MM.1S (cell line): ENCODE measurements at places on chromosomes 7 and 10.

DNA sequence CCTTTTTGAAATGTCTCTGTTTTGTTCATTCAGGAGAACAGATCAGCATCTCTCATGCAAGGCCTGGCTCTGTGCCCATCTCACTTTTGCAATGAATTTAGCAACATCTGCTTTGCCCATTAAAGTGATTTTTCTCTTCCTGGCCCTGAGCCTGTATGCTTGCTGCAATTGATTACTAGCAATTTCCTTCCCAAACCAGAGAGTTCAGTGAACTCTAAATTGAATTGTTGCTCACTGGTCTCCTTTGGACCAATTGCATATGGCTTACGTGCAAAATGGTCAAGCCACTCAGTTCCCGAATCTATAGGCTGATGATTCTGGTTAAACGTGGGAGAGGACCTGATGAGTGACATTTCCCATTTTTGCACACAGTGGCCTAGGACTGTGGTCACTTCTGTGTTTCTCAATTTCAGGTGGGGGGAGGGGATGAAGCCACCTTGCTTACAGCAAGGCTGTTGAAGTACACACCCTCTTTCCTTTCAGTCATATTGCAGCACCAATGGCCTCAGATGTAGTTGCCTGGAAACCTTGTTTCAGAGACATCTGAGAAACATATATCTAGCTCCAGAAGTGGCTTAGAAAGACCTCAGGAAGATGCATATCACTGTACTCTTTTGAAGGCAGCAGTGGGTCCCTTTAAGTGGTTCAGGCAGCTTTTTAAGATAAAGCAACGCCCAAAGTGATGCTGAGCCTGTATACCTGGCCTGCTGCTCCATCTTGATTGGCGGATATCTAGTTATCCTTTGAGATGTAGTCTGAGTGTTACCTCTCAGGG is 201.4 kb downstream of the PTEN start:
- peak; percentile 71 for DNase-seq

GRCh38 chr7:2637505-2638223 is 5.9 kb downstream of the TTYH3 start:
- no peak for DNase-seq

DNA sequence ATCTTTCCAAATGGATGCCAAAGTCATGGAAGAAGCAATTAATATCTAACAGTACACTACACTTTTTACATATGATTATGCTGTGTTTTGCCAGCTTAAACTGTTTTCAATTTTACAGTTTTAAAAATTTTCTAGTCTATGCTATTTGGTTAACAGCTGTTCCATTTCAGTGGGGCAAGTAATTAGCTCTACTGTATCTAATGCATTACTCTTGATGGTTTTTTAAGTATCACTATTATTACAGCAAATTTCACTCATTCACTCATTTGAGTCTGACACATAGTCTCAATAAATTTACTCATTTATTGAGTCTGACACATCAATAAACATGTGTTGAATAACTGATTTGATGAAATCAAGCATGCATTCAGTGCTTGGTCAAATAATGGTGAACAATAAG is 155.8 kb downstream of the RNF133 start:
- DNase-seq: no peak

- no peak for DNase-seq
These were observed 5.2 kb upstream of the YAE1 start for GRCh38 chr7:39560997-39561396.

- no peak for DNase-seq
These were observed 297.1 kb downstream of the AHR start for GRCh38 chr7:17595546-17595945.

DNA sequence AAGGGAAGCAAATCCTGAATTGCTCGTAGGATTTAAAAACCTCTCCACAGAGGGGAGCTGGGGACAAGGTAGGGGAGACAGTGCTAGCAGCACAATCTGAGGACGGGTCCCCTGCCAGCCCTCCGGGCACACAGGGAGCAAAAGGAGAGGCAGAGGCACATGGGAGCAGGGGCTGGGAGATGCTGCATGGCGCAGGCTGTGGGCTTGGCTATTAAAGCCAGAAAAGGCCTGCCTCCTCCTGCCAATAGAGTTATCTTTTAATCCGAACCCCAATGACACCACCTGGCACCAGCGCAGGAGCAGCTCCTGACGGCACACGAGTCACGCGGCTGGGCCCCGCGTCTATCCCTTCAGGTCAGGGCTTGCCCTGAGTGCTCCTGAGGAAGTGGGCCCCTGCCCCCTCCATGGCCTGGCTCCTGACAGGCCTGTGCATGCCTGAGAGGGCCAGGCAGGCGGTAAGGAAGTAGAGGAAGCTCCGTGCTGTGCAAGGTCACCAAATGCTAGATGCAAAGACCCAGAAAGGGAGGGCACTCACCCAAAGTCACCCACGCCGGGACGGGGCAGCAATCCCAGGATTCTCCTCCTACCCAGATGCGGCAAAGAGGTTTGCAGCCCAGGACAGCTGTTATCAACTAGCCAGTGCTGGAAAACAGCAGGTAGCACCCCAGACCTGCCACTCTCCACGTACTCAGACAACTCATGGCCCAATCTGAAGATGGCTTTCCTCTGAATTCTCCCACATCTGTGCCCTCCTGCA is 28.1 kb downstream of the DLG5 start:
- DNase-seq: no peak

DNA sequence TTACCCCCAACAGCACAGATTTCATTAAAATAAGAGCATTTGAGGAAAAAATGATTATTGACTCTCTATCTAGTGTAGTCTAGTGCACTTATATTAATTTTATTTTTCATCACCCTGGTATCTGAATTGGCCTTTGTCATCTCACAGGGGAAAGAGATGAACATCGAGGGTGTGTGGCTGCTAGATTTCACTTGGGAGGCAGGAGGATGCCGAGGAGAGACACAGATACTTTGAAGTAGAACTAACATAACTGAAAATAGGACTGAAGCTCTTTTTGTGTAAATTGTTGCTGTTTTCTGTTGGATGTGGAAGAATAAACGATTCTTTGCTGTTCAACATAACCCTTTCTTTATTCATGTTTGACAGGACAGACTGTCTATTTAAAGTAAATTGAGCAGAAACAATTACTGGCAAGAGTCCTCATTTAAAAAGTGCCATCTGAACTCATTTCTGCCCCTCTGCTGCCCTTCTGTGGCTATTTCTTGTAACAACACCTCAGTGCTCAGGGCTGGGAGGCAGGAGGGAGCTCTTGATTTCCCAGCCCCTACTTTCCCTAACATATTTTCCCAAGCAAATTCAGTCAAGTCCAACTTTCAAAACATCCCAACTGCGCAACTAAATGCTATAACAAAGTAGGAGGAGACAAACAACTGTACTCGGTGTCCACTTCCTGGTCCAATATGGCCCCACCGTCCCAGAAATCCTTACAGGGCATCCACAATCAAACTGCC is 15.6 kb downstream of the LYZL1 start:
- DNase-seq: peak; percentile 50

- DNase-seq: no peak
These were observed 62.5 kb upstream of the INPP5A start for GRCh38 chr10:132475086-132475485.

DNA sequence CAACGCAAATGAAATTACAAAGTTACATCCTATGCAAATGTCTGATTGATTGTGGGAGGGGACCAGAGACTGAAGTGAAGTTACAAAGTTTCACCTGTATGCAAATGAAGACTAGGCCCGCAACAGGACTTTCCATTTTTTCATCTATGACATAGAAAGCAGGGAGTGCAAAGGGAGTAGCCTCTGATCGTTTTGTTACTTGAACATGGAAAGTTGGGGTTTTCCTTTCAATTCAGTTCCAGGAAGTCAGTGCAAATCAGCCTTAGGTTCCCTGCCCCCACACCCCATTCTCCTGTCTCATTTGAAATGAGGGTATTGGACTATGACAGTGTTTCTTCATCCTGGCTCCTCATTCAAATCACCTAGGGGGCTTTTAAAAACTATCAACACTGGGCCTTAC is 96.9 kb upstream of the HABP2 start:
- DNase-seq: no peak

GRCh38 chr7:153432063-153432462 is 620.1 kb upstream of the DPP6 start:
- no peak for DNase-seq

- DNase-seq: no peak
These were observed 16.6 kb upstream of the CAMK1D start for GRCh38 chr10:12332572-12333379.

GRCh38 chr7:14806891-14807290 is 95.7 kb downstream of the DGKB start:
- DNase-seq: no peak

- DNase-seq: no peak
These were observed 70.3 kb downstream of the NRCAM start for GRCh38 chr7:108385834-108386422.

DNA sequence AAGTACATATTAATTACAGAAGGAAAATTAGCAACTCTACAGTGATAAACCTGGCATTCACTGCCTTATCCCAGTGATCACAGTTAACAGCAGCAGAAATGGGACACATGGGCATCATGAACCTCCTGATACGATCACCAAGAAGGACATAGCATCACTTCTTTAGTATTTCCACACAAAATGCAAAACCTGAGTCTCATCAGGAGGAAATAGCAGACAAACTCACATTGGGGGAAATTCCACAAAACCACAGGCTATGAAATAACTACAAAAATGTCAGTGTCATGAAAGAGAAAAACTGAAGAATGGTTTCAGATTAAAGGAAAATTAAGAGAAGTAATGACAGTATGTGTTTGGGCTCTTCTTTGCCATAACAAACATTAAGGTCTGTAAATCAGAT is 12.0 kb upstream of the PURB start:
- no peak for DNase-seq

GRCh38 chr7:196283-196682 is 3.9 kb downstream of the FAM20C start:
- no peak for DNase-seq

DNA sequence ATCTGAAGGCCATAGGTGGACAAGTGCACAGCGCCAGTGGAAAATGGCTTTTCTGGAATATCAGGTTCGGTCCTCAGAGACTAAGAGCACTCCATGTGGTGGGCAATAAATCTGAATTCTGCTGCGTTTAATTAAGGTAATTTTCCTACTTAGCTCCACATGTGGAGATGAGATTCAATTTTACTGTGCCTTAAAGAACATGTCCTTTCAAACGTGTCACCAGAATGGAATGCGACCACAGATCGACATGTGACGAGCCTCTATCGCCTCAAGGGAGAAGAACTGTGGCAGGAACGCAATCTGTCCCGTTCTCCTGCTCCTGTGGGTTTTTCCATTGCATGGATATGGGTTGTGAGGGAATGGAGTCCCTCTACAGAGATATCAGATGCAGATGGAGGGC is 205.3 kb upstream of the ZNF32 start:
- DNase-seq: no peak

DNA sequence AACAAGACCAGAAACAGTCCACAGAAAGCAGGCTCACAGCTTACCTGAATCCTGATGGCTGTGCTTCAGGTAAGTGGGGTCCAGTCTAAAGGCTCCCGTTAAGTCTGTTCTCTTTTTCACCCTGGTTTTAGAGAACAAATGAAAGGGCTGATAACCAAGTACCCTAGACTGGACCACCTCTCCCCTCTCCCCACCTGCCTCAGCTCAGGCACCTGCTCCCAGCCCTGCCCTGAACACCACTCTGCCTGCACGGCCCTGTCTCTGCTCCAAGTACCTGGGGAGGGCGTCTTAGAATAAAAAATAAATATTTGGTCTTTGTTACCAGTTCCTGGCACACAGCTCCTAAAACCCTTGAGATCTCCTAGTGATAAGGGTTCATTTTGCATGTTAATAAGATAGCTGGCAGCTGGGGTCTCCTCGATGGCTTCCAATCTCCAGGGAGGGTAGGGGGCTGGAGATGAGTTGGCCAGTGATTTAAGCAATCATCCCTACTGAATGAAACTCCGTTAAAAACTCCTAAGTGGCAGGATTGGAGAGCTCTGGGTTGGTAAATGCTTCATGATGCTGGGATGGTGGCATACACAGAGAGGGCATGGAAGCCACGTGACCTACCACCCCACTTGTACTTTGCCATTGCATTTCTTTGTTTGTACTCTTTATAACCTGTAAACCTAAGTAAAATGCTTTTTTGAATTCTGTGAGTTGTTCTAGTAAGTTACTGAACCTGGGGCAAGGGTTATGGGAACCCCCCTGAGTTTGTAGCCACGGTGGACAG is 29.8 kb upstream of the FIGNL1 start:
- no peak for DNase-seq

- DNase-seq: peak; percentile 57
These were observed 151.5 kb downstream of the ANK3 start for GRCh38 chr10:60237977-60238758.

DNA sequence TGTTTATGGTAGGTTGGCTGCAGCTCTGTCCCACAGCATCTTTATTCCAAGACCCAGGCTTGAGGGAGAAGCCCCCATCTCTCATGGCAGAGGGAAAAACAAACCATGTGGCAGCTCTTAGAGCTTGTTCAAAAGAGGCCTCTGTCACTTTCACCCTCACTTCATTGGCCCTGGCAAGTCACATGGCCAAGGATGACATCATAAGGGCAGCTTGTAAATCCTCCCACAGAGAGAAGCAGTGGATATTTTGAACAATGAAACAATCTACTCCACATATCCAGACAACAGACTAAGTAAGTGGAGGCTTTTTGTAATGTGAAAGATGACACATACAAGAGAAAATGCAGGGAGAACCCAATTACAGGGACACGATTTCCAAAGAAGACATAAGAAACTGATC is 108.1 kb downstream of the GRID1 start:
- no peak for DNase-seq

GRCh38 chr7:121157885-121158590 is 169.5 kb downstream of the CPED1 start:
- no peak for DNase-seq

- no peak for DNase-seq
These were observed 376.3 kb downstream of the IPMK start for GRCh38 chr10:57891201-57892006.

- peak; percentile 10 for DNase-seq
These were observed 535 bp downstream of the ASAH2B start for GRCh38 chr10:50740293-50740648.

- no peak for DNase-seq
These were observed 253.3 kb downstream of the DIP2C start for GRCh38 chr10:436013-436697.

GRCh38 chr10:100020142-100020885 is 10.6 kb upstream of the DNMBP start:
- peak; percentile 48 for DNase-seq

DNA sequence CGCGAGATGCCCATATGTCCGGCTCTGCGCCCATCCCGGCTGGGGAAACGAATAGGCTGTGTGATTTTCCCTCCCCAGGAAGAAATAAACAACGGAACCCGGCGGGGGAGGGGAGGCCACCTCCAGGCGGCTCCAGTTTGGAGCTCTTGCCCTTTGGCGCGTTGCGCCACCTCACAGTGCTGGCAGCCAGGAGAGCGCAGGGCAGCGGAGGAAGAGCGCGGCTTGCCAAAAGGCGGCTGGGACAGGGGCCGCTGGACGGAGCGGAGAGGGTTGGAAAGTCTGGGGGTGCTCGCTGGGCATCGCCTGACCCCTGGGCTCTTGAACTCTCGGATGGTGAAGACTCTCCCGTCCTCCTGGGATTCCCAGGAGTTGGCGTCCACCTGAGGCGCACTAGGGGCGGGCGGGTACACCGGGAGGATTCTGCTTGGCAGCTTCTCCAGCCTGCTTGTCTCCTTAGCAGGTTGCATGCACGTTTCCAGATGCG is 5.3 kb upstream of the NEUROG3 start:
- no peak for DNase-seq

GRCh38 chr7:47500103-47500563 is 81.8 kb downstream of the TNS3 start:
- no peak for DNase-seq
